ENCODE measurements at places on chromosomes 5 and 9.

GRCh38 chr9:133026426-133026825 lies 4.4 kb upstream of the GTF3C5 start:
- no peak for DNase-seq

DNA sequence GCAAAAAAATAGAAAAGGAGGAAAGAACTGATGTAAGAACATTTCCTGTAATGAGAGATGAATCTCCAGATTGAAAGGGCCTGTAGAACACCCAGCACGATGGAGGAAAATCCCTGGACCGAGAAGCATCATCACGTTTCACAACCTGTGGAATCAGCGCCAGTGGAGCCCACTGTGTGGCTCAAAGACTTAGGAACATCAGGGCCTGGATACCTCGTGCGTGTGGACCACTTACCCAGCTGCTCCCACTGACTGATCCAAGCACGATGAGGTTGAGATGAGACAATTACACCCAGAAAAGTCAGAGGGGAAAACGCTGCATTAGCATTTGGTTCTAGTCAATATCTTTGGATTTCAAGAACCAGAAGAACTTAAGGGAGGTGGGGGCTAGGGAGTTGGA lies 224.6 kb downstream of the SYK start:
- no peak for DNase-seq

- DNase-seq: no peak
Observed at GRCh38 chr9:28801144-28801799, 1228.0 kb upstream of the C9orf72 start.

DNA sequence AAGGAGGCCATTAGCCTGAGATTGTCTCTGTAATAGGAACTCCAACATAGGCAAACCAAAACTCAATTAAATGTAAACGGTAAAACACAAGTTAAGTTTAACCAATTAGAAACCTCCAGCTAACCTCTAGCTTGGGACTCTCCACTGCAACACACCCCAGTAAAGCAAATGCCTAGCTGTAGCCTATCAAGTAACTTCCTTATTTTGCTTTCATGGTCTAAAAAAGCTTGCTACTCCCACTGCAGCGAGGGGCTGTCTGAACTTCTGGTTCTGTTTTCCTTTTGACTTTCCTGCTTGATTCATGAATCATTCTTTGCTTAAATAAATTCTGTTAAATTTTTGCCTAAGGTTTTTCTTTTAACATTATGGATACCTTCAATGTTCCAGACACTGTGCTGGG lies 24.4 kb upstream of the C5orf46 start:
- DNase-seq: no peak

DNA sequence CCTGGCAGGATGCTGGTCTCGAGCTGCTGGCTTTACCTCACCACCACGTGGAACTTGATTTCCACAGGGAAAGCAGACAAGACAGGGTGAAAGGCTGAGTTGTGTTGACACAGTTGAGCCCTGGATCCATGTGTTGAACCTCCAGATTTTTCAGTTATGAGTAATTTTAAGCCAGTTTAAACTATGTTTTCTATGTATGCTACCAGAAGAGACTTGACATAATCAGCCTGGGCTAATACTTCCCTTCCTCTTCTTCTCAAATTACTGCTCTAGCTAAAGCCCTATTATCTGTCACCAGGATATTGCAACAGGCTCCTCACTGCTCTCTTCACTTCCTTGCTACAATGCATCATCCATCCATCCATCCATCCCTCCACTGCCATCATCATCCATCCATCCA lies 12.0 kb upstream of the PHYKPL start:
- DNase-seq: no peak

GRCh38 chr5:157912621-157913325 lies 53.8 kb upstream of the CLINT1 start:
- no peak for DNase-seq

GRCh38 chr5:168693883-168694282 lies 114.7 kb upstream of the PANK3 start:
- DNase-seq: no peak

GRCh38 chr9:127091526-127091925 lies 30.9 kb downstream of the ANGPTL2 start:
- no peak for DNase-seq

DNA sequence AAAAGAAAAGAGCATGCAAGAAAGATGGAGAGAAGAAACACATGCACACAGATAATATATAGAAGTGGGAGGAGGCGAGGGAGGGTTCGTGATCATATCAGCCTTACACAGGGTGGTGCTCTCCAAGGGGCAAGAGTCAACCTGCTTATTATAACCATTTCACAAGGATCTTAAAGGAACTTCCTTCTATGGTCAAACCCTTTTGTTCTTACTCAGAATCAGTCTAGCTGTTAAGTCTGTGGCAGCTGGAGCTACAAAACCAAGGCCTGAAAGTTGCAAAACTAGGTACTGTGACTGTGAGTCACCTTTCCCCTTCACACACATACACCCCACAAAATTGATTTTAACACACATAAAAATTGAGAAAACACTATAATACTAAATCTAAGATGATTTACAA lies 18.5 kb upstream of the ERMP1 start:
- DNase-seq: no peak

DNA sequence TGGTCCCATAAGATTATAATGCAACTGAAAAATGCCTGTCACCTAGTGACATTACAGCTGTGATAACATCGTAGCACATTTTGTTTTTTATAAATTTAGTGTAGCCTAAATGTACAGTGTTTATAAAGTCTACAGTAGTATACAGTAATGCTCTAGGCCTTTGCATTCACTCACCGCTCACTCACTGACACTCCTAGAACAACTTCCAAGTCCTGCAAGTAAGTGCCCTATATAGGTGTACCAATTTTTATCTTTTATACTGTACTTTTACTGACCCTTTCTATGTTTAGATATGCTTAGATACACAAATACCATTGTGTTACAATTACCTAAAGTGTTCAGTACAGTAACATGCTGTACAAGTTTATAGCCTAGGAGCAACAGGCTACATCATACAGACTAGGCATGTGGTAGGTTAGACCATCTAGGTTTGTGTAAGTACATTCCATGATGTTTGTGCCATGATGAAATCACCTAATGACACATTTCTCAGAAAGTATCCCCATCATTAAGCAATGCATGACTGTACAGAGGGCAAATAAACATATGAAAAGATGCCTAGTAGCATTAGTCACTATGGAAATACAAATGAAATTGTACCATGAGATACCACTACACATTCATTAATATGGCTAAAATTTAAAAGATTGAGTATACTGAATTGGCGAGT lies 127.6 kb downstream of the TRPM6 start:
- DNase-seq: no peak

GRCh38 chr5:180136630-180137381 lies 65.2 kb upstream of the RNF130 start:
- no peak for DNase-seq

GRCh38 chr9:79107911-79108676 lies 463.7 kb upstream of the TLE4 start:
- DNase-seq: no peak

DNA sequence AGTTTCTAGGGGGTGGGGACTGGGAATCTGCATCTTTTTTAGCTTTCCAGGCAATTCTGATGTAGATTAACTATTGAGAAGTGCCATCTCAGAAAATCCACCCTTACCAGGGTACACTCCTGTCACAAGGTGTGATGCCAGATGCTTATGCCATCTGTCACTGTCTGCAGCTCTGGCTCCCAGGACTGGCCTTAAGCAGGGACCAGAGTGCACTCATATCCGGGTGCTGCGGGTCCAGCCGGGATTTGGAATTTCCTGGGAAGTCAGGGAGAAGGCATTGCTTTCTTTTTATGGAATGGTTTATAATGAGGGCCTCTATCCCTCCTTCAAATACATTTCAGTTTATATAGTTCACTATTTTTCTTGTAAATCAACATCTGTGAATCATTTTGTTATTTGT lies 92.6 kb downstream of the TMEM174 start:
- no peak for DNase-seq

DNA sequence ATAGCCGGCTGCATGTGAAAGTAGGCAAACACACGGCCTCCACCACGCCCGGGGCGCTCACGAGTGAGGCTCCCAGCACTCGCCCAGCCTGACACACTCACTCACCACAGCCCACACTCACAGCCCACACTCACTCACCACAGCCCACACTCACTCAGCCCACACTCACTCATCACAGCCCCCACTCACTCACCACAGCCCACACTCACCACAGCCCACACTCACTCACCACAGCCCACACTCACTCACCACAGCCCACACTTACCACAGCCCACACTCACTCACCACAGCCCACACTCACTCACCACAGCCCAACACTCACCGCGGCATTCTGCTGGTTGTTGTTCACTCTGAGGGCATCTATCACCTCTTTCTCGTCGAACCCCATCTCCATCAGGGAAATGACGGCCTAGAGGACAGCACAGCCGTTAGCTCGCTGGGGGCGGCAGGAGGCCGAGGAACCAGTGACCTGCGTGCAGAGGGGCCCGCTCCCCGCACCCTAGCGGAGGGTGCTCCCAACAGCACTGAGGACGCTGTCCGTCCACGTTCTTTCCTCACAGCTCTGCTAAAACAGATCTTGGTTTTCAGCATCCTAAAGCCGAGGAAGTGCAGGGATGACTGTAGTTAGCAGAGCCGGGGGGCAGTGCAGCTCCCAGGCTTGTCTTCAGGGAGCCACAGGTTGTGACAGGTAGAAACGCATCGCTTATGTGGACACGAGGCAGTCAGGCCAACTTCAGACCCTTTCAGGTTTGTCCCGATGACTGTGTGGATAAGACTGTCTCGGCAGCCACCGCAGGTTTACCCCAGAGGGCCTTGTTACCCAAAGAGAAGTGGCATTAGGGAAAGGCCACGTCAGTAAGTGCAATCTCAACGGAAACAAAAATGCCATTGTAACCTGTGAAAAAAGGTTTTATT lies 21.6 kb downstream of the UBAC1 start:
- DNase-seq: no peak

DNA sequence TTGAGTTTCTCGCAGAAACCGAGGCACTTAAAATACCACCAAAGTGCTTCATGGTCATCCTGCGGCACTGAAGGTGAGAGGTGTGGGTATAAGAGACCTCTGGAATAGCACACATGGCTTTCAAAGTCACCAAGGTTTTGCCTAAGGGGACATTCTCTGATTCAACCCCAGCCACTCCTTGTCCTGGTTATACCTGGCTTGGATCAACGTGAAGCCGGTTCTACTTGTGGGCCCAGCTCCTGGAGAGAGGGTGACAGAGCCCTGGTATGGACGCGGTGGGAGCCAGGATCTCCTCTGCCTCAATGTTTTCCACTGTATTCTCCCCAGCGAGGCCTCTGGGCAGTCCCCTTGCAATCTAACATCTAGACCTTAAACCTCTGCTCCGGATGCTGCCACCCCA lies 132.0 kb downstream of the FSTL4 start:
- DNase-seq: no peak

DNA sequence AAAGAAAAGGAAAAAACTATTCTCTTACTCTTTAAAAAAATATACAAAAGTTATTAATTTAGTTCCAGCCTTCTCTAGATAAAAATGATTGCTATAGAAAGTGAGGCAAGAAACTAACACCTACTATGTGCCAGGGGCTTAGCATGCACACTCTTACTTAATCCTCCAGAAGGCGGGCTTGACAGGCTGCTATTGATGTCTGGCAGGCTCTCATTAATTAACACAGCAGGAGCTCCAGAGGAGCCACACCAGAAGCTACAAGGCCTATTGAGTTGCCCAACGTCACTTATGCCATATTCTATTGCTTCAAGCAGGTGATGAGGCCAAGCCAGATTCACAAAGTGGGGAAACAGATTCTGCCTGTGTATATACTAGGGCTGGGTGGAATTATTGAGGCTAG lies 54.6 kb upstream of the CLINT1 start:
- DNase-seq: no peak

GRCh38 chr5:131064669-131065371 lies 100.2 kb downstream of the HINT1 start:
- no peak for DNase-seq

DNA sequence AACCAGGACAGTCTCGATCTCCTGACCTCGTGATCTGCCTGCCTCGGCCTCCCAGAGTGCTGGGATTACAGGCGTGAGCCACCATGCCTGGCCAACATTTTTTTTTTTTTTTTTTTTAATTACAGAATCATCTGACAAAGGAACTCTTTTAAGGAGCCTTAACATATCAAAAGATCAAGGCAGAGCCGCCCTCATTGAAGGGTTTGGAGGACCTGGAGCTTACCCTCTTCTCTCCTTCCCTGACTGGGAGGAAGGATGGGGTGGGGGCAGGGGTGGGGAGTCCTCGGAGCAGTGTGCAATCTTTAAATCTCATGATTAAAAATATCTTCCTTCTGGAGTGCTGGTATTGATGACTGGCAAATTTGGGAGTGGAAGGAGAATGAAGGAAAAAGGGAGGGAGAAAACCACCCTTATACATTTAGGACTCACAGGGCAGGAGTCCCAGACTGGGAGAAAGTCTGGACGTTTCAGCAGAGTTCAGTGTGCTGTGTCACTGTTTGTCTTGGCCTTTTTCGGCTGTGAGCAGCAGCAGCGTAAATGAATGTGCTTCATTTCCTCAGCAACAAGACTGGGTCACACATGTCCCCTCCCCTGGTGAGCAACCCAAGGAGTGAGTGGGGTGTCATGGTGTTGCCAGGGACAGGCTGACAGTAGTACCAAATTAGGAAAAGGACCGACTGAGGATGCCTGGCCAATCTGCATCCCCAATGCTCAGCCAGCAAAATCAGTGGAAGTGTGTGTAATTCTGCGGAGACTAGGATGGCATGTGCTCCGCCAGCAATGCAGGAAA lies 115.3 kb upstream of the BNC2 start:
- DNase-seq: no peak

GRCh38 chr9:119240546-119240945 lies 128.7 kb downstream of the BRINP1 start:
- peak; percentile 26 for DNase-seq

DNA sequence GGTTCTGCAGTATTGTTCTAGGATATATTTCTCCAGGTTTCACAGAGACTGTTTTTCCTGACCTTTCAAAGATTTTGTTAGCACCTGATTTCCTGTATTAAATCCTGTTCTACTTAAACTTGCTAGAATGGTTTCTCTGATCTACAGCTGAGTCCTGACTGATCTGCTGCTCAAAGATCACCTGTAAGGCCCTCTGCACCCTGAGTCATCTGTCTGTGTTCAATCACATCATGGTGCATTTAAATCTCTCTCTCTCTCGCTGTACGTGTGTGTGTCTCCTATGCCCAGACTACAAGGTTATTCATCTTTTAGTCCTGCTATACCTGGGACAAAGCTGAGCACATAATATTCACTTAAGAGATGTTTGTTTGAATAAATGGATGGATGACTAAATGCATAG lies 13.3 kb upstream of the C5orf63 start:
- DNase-seq: no peak

DNA sequence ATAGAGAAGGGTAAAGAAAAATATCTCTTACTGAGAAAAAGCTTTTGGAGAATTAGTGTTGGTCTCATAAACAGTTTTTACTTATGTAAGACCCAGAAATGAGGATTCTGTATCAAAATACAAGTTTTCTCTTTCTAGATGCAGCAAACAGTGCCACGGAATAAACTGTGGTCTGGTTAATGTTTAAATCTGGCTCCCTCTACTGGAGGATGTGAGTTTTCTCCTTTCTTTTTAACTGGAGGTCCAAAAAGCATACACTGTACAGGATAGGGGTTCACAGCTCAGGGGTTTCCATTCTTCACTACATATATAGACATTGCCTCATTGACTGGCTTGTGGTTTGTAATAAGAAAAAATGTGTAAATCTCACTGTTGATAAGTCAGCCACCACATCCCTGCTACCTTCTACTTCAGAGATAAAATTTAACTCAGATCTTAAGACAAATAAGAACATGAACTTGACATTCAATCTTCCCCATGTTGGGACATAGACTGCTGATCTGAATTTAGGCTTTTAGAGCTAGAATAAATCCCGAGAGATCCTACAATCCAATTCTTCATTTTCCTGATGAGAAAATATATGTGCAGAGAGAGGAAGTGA lies 98.9 kb downstream of the CFAP95 start:
- peak; percentile 69 for DNase-seq

Data from SK-N-SH (cell line).